ENCODE measurements at places on chromosomes 7 and 10. TPM values are rescaled to one million over a fixed set of nuclear protein-coding genes. Genes with fewer than 3 reads are reported as not detected.
A peak's percentile ranks its signal among the peaks of the same experiment; 100 is the strongest.

DNA sequence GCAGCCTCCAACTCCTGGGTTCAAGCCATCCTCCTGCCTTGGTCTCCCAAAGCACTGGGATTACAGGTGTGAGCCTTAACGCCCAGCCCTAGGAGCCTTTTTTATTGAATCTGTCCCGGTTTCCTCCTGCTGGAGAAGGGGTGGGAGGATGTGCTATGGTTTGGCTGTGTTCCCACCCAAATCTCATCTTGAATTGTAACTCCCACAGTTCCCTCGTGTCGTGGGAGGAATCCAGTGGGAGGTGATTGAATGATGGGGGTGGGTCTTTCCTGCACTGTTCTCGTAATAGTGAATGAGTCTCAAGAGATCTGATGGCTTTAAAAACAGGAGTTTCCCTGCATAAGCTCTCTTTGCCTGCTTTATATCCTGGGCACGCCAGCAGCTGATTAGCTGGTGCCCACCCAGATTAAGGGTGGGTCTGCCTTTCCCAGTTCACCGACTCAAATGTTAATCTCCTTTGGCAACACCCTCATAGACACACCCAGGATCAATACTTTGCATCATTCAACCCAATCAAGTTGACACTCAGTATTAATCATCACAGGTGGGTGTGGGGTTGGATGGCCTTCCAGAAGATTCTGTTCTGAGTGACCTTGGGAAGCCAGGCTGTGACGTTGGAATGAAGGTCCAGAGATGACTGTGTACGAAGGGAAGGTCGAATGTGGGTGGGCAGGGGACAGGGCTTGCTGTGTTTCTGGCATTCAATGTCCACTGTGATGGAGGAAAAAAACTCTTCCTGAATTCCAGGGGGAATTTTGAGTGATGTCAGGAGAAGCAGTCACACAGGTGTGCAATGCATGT lies 33.8 kb upstream of the CUX1 start:
- DNase-seq: no peak

The DIP2C gene
- total RNA-seq: 0.95 TPM

DNA sequence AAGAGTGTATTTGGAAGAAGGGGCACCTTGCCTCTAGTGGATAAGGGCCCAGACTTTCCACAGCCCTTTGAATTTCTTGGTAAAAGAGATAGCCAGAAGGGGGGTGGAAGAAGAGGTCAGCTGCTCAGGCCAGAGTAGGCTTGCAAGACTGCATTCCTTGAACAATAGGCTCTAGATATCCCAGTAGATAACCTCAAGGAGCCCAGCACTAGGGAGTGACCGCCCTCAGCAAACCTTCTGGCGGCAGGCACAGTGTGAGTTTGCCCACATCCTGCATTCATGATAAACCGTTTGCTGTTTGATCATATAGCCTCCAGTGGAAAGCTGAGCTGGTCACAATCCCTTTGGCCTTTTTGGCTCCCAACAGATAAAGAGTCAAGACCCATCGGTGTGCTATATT lies 70.5 kb downstream of the NPY start:
- DNase-seq: no peak

The PDE6C gene
- not detected for total RNA-seq

- no peak for DNase-seq
Observed at GRCh38 chr7:17580856-17581255, 282.4 kb downstream of the AHR start.

DNA sequence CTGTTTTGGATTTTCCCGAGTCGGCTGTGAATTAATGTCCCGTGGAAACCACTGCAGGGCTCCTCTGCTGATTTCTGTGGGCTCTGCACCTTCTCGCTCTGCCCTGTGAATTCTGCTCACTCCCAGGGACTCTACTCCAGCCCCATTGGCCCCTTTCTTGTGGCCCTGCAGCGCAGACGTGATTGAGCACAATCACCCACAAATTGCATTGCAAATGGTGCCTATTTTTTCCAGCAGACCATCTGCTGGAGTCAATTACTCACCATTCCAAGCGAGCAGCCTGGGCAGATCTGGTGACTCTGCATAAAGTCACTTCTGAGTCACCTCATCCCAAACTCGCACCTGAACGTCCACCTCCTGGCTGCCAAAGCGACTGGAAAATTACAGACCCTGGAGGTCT lies 235.8 kb downstream of the PAXIP1 start:
- no peak for DNase-seq

The C10orf120 gene
- not detected for total RNA-seq

The JAKMIP3 gene
- 0.18 TPM for total RNA-seq

The TDRD1 gene
- 0.16 TPM for total RNA-seq

DNA sequence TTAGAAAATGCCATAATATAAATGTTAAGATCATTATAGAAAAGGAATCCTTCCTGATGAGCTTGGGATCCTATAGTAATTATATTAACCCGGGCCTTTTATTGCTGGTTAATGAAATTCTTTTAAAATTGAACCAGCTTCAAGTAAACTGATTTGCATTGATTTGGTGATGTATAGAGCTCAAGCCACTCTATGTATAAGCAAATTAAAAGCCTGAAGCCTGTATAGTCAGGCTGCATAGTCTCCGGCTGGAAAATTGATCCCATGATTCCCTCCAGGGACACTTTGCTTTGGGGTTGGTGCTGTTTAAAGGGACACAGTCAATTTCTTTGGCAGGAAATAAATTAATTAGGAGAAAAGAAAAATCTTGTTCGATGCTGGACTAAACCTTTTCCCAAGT lies 199.1 kb downstream of the HERPUD2 start:
- DNase-seq: no peak

DNA sequence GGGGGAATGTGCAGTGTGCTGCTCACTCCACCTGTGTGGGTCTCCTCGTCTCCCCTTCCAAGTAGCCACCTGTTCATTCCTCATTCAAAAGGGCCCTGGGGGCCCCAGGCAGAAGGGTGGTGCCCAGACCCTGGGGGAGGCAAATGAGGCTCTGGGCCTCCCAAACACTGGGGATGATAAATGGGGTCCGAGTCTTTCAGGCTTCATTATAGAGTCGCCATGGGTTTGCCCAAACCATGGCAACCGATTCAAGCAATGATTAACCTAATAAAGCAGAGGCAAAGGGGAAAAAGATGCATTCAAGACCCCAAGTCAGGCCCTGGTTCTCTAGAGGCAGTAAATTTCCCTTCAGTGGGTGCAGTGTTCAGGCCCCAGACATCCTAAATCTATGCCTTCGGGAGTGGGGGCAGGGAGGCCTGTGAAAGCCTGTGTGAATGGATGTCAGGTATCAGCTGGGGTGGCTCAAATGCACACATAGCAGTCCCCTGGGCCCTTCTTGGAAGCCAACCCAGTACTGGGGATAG lies 10.4 kb downstream of the NEUROG3 start:
- DNase-seq: no peak

- DNase-seq: no peak
Observed at GRCh38 chr7:104126411-104126841, 81.4 kb downstream of the ORC5 start.

DNA sequence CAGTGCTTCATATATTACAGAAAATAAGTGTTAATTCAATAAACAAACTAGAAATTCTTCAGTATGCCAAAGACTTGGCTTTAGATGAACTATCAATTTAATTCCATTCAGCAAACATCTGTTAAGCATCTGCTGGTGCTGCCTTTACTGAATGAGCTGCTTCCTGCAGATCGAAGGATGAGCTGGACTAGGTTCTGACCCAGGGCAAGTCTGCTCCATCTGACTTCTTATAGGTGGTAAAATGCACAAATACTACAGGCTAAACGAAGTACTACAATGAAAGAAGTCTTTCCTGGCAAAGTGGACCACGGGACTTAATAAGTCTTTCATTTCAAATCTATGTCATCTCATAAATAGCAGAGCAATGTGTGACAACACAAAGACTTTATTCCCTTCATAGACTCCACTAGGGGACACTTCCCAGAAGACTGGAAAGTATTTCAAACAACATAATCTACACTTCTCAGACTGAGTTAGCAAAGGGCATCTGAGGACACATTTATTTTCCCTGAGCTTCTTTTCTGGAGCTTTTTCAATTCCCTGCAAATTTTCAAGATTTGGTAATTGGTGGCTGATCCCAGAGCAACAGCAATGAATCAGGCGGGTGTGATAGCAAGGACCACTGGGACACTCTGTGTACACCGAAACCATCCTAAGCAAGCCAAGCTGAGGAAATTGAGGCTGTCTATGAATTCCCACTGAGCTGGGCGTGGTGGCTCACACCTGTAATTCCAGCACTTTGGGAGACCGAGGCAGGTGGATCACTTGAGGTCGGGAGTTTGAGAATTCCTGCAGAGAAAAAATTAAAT lies 108.9 kb upstream of the FRMD4A start:
- no peak for DNase-seq

DNA sequence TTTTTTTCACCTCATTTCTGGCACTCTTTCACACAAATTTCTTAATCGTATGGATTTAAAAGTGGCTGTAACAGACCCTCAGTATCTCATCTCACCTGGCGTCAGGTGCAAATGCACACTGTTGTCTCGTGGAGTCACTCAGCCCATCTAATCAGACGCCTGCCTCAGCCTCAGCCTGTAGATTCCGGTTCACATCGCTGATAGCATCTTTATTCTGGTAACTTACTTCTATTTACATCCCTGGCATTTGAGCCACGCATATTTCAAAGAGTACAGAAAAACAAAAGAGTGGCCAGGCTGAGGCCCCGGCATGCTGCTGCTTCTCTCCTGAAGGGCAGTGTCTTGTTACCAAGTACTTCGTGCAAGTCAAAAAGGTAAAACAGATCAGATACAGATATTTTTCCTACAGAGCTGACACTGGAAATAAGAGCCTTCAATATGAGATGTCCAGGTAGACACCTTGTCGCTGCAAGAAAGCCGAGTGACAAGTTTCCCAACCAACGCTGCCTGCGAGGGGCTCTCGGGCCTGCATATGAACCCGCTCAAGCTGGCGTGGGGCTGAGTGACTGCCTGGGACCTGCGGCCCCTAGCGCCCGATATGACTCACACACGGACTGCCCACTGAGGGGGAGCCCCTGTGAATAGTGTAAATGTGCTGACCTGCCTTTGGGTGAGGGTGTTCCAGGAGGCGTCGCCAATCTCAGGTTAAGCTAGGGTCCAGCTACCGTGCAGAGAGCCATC lies 4.3 kb downstream of the VIPR2 start:
- no peak for DNase-seq

The GIMAP7 gene
- 29.5 TPM for total RNA-seq

DNA sequence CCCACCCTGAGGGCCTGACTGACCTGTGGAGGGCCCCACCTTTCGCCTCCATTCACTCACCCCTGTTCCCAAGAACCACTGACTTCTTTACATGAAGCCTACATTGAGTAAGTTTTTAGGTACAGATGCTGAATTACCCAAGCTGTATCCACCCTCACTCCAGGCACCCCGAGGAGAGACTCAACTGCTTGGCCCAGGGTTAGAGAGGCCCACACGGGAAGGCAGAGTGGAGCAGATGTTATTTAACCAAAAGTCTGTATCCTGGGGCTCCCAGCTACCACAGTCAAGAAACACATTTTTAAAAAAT lies 213.1 kb upstream of the FRMD4A start:
- DNase-seq: no peak

The GPR37 gene
- not detected for total RNA-seq

The CLEC5A gene
- total RNA-seq: not detected

GRCh38 chr7:123148813-123149212 lies 51.0 kb downstream of the SLC13A1 start:
- DNase-seq: no peak

The CRYGN gene
- total RNA-seq: 0.90 TPM

The NOC3L gene
- 45.5 TPM for total RNA-seq

- no peak for DNase-seq
Observed at GRCh38 chr7:37759526-37759925, 76.0 kb downstream of the GPR141 start.

GRCh38 chr7:80622541-80622940 lies 15.9 kb upstream of the CD36 start:
- DNase-seq: no peak

GRCh38 chr10:84798312-84798711 lies 469.9 kb downstream of the CCSER2 start:
- DNase-seq: no peak

DNA sequence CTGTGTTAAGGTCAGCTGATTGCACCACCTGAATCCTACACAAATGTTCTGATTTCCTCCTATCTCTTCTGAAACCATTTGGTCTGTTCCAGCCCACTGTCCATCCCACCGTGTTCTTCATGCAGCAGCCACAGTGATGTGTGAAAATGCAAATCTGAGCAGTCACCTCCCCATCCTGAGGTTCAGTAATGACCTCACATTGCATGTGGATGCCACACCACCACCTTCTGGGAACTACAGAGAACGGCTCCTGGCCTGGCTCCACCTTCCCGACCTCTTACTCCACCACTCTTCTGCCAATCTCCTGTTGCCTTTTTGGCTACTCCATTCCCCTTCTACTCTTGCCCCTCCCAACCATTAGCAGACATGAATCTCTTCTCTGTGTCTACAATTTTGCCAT lies 244.4 kb downstream of the TNS3 start:
- DNase-seq: no peak

GRCh38 chr7:158592541-158592940 lies 4.9 kb upstream of the PTPRN2 start:
- DNase-seq: no peak

The NXPH1 gene
- not detected for total RNA-seq

The GPR15LG gene
- not detected for total RNA-seq

DNA sequence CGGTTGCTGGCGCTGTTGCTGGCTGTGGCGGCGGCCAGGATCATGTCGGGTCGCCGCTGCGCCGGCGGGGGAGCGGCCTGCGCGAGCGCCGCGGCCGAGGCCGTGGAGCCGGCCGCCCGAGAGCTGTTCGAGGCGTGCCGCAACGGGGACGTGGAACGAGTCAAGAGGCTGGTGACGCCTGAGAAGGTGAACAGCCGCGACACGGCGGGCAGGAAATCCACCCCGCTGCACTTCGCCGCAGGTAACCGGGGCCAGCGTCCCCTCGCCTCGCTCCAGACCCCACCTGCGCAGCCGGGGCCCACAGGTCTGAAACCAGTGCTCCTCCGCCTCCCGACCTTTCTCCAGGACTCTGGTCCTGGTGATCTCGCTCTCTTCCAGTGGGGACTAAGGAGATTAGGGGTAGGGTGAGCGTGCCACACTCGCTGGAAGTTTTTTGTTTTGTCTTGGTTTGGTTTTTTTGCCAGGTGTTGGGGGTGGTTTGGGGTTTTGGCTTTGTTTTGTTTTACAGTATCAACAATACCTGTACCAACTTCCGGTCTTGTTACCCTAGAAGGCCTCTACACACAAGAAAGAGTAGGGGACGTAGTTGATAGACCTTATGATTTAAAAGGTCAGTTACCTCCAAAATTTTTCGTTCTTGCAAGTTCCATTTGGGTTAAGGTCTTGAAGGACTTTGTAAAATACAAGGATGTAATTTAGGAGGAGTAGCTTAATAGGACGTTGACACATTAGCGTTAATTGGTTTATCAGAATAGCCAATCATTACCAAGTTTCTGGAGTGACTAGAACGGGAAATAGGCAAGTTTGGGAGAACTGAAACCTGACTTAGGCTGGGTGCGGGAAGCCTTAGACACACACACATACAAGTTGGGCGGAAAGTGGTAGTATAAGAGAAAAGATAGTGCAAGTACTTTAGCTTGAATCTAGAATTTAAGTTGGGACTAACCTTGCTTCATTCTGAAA lies 704 bp downstream of the TNKS2 start:
- DNase-seq: peak; percentile 61

DNA sequence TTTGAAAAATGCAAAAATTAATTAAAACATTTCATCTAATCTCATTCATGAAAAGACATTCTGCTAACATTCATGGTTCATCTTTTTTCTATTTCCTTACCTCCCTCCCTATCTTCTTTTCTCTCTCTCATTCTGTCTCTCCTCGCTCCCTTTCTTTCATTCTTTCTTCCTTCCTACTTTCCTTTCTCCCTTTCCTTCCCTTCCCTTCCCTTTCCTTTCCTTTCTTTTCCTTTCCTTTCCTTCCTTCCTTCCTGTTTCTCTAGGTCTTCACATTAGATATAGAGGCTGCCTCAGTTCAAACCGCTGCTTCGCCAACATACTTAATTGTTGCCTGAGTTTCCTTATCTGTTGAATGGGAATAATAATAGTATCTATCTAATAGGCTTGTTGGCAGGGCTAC lies 21.9 kb downstream of the SFRP4 start:
- no peak for DNase-seq

The OR2A1 gene
- total RNA-seq: not detected

Measured in activated CD8-positive, alpha-beta T cell treated with anti-CD3 and anti-CD28 coated beads for 36 hours (primary cell).